ENCODE measurements at places on chromosomes 5 and 9. TPM values are rescaled to one million over a fixed set of nuclear protein-coding genes. Genes with fewer than 3 reads are reported as not detected.

Gene SLC25A48
- polyA plus RNA-seq: not detected

Gene CXXC5
- 36.5 TPM for polyA plus RNA-seq

Gene PGM5
- polyA plus RNA-seq: 8.7 TPM

DNA sequence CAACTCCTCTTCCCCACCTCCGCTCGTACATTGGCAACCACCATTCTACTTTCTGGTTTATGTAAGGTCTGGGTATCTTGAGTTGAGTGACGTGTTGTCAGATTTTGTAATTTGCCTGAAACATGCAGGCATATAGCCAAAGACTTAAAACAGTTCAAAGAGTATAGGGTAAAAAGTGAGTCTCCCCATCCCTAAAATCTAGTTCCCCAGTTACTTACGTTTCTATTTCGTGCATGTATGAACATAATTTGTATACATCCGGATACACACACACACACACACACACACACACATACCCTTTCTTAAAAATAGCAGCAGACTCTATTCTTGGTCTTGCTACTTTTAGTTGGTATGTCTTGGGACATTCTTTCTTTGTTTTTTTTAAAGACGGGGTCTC is 915 bp downstream of the HSDL2 start:
- no peak for DNase-seq

GRCh38 chr5:169581580-169582227 is 1.9 kb upstream of the SPDL1 start:
- DNase-seq: no peak

GRCh38 chr5:52491818-52492217 is 295.9 kb upstream of the ITGA1 start:
- DNase-seq: no peak

DNA sequence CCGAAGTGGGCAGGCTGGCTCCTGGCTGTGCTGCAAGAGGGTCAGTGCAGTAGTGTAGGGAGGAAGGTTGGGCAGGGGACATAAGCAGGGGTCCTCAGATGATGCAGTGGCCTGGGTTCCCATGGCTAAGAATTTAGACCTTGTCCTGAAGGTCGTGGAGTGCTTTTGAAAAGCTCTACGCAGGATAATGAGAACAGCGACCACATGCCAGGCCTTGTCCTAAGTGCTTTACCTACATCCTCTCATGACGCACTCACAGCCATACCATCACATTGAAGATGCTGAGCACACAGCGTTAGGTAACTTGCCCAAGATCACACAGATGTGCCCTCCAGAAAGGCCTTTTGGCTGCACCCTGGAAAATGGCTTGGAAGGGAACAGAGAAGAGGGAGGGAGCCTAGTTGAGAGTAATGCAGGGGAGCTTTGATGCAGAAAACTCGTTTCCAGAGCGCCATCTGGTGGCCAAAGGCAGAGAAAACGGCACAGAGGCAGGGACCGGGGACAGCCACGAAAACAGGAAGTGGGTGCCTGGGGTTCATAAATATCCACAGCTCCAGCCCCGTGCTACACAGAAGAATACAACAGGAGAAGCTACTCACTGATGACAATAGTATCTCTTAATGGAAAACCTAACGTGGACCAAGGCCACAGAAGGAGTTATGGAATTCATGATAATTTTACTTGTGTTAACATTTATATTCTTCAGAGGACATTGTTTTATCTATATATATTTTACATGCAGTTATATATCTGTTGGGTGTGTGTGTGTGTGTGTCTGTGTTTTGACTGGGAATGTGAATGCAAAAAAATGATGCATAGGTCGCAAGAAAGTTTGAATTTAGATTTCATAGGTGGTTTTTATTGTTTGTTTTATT is 2.7 kb upstream of the PCDH12 start:
- DNase-seq: no peak

GRCh38 chr9:124770359-124771020 is 621 bp downstream of the NR6A1 start:
- DNase-seq: no peak

Measured in BJ (cell line).